NCI-H1092 (cell line): ENCODE measurements at places on chromosomes 6 and 20.

GRCh38 chr6:121932076-121932991, 467.1 kb upstream of the HSF2 start:
- DNase-seq = no peak

- DNase-seq = no peak
Measured at GRCh38 chr6:166075186-166075585, 92.5 kb downstream of the TBXT start.

- DNase-seq = no peak
Measured at GRCh38 chr6:112956696-112957535, 609.8 kb downstream of the RFPL4B start.

- DNase-seq = no peak
Measured at GRCh38 chr20:54043076-54043967, 27.1 kb downstream of the BCAS1 start.

DNA sequence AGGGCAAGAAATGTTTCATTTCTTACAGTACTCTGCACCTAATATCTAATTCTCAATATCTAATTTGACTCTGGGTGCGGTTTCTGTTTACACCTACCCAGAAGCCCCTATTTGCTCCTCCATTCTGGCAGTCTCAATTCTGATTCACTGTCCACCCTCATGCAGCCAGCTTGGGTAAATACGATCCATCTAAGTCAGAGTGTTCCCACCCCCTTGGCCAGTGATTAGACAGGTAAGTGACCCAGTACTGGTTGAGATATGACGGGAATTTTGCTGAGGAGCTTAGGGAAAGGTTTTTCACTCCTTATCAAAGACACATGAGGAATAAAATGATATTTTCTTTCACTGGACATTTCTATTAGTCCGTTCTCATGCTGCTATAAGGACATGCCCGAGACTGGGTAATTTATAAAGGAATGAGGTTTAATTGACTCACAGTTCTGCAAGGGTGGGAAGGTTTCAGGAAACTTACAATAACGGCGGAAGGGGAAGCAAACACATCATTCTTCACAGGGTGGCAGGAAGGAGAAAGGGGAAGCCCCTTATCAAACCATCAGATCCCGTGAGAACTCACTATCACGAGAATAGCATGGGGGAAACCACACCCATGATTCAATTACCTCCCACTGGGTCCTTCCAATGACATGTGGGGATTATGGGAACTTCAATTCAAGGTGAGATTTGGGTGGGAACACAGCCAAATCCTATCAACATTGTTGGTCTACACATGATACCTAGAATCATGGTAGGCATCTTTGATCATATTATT, 29.4 kb downstream of the GLO1 start:
- DNase-seq = no peak
